ENCODE measurements at places on chromosomes 5 and 9. TPM values are rescaled to one million over a fixed set of nuclear protein-coding genes. Genes with fewer than 3 reads are reported as not detected.

DNA sequence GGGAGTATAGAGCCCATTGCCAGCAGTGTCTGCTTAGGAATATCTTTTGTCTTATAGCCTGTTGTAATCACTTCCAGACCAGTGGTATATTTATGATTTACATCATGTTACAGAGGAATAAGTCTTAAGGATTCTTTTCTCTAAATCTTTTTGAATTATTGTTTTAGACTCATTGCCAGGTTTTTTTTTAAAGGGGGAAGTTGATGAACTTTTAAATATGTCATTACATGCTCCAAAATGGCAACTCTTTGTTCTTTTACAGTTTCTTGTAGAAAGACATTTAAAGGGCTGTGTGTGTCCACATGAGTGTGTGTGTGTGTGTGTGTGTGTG lies 59.4 kb upstream of the NFIB start:
- H3K36me3 ChIP-seq: no peaks in the 10 kb centered on the region
- DNase-seq: no peak
- H3K4me3 ChIP-seq: no peak overlapping the region
- H3K4me1 ChIP-seq: peaks cover 24% of the 10 kb centered on the region
- H3K27me3 ChIP-seq: no peaks in the 10 kb centered on the region

GRCh38 chr5:402615-403359 lies 40.2 kb upstream of the EXOC3 start:
- peaks cover 19% of the 10 kb centered on the region for H3K36me3 ChIP-seq
- H3K27me3 ChIP-seq: no peaks in the 10 kb centered on the region
- H3K4me1 ChIP-seq: peaks cover 50% of the 10 kb centered on the region
- no peak overlapping the region for H3K4me3 ChIP-seq
- DNase-seq: no peak

- H3K4me1 ChIP-seq: no peaks in the 10 kb centered on the region
- DNase-seq: no peak
- H3K27ac ChIP-seq: no peak overlapping the region
- H3K36me3 ChIP-seq: peaks cover 11% of the 10 kb centered on the region
Observed at GRCh38 chr9:105572455-105572854, 14.5 kb downstream of the FKTN start.

DNA sequence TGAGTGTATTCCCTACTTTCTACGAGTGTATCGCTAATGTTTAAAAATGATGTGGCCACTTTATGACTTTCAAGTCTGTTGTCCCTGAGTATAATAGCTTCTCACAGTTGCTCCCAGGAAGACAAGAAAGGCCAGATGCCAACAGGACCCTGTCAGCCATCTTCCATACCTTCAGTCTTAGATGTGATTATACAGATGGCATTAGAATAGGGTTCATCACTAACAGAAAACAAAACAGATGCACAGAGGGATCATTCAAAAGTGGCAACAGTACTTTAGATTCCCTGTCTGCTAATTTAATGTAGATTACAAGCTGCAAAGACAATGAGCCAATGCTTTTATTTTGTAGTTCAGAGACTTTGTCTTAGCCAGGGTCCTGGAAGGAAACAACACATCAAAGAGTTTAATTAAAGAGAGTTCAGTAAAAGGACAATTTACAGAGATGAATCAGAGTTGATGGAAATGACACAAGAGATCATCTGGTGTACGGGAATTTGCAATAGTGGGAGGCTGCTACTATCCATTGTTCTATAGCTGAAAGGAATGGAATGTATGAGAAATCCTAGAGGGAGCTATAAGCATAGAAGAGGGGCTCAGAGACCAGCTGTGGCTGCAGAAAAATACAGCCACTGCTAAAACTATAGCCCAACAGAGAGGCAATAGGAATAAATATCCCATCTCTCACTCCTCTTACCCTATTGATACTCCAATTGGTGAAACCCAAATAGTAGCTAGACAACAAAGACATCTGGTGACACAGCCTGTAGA lies 393.7 kb upstream of the SMC2 start:
- no peak for DNase-seq
- no peak overlapping the region for H3K27ac ChIP-seq
- H3K27me3 ChIP-seq: no peaks in the 10 kb centered on the region
- H3K4me1 ChIP-seq: no peaks in the 10 kb centered on the region
- H3K36me3 ChIP-seq: no peaks in the 10 kb centered on the region

GRCh38 chr5:144484124-144484897 lies 313.6 kb downstream of the KCTD16 start:
- no peaks in the 10 kb centered on the region for H3K27me3 ChIP-seq
- peak overlapping the region; percentile 6 for H3K27ac ChIP-seq
- H3K36me3 ChIP-seq: no peaks in the 10 kb centered on the region
- H3K4me1 ChIP-seq: peaks cover 16% of the 10 kb centered on the region
- peak; percentile 50 for DNase-seq

IL5 gene
- not detected for total RNA-seq

TAS2R1 gene
- not detected for total RNA-seq

COL15A1 gene
- total RNA-seq: 0.22 TPM

SPINK14 gene
- not detected for total RNA-seq

Measured in SJSA1 (cell line).